ENCODE measurements at places on chromosomes 11 and 22. TPM values are rescaled to one million over a fixed set of nuclear protein-coding genes. Genes with fewer than 3 reads are reported as not detected.

Gene MEI1
- total RNA-seq, result 0.75 TPM

DNA sequence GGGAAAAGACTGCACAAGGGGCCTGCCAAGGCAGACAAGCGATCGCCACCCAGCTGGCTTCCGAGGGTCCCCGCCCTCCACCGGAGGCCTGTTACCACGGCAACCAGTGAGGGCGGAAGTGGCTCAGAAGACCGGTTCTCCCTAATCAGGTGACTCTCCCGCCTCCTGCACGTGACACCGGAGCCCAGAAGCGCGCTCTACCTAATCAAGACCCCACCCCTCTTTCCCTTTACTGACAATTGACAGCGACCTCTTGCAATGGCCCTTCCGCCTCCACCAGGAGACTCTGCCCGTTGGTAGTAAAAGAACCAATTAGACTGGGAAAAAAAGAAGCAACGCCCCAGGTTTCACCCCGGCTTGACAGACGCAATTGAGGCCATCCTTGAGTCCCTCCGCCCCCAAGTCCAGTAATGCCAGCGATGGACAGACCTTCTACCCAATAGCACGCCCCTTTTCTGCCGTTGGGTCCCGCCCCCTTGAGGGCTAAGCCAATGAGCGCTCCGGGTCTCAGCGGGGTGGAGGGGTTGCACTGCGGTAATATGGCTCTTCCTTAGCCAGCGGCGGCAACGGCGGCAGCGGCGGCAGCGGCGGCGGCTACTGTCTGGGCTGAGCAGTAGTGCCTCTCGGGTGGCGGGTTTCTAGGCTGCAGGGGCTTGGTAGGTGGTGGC, at the start of gene UVRAG:
Gene UVRAG, plus strand, starts transcription at position 534 of the 668 bp plus-strand sequence. CDS start 198 bp downstream, outside the sequence.
- no peaks in the 10 kb centered on the region for H3K27me3 ChIP-seq
- peak within 1 kb of the TSS; percentile 83 for H3K27ac ChIP-seq
- peaks cover 77% of the 10 kb centered on the region for H3K4me1 ChIP-seq
- peak; percentile 99 for DNase-seq
- H3K36me3 ChIP-seq, result no peaks in the 10 kb centered on the region
- H3K4me3 ChIP-seq, result peak within 1 kb of the TSS; percentile 91

Gene ALG9
- 24.4 TPM for total RNA-seq

DNA sequence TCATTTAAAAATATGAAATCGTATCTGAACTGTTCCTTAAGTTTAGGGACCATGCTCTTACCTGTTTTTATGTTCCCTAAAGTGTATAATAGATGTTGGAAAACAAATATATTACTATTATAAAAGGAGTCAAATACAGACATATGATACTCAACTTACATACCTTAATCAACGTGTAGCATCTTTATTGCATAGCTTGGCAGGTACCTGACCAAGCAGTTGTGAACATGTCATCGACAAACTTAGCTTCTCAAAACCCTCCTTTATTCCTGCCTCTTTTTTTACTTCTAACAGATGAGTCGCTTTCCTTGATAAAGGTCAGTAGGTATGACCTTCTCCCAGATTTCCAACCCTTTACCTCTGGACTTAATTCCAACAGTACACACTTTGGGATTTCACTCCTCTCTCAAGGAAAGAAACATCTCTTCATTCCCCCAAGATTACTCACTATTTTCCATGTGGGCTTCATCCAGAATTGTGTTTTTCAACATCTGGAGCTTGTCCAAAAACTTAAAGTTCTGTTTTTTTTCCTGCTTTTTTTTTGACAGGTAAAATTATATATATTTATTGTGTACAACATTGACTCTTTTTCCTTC, 11.9 kb downstream of the HIPK3 start:
- H3K4me1 ChIP-seq, result peaks cover 42% of the 10 kb centered on the region
- H3K27me3 ChIP-seq, result no peaks in the 10 kb centered on the region
- no peak overlapping the region for H3K4me3 ChIP-seq
- H3K36me3 ChIP-seq, result no peaks in the 10 kb centered on the region

DNA sequence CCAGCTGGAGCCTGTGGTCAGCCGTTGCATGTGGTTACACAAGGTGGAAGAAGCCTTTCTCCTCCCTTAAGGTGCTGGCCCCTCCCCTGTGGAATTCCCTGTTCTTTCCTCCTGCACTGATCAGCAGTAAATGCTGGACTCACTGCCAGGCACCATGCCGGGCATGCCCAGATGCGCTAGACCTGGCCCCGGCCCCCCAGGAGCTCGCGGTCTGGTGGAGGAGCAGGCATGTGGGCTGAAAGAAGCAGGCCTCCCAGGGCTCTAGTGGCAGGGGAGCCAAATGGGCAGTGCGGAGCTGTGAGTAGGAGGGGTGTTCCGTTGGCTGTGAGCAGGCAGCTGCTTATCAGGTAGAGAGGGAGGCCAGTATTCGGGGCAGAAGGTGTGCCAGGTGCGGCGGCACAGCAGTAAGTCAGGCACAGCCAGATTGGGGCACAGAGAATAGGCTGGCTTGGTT, 10.2 kb downstream of the DGKZ start:
- no peaks in the 10 kb centered on the region for H3K27me3 ChIP-seq
- H3K36me3 ChIP-seq, result no peaks in the 10 kb centered on the region
- peaks cover 18% of the 10 kb centered on the region for H3K4me1 ChIP-seq
- no peak for DNase-seq
- H3K27ac ChIP-seq, result no peak overlapping the region

DNA sequence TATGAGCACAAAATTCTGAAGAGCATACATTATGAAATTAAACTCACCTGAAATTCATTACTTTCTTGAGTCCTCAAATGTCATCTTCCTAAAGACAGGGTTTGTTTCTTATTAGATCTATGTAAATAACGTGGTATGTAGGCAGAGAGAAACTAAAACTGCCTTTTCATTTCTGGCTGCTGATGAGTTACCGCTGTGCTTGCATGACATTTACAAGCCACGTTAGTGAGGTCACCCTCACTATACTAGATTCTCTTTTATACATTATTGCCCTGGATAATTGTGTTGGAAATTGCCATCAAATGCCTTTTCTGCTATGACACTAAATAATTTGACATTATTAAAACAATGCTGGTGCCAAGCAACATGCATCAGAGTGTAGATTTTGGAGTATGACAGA, 748.3 kb upstream of the ANO3 start:
- H3K36me3 ChIP-seq, result no peaks in the 10 kb centered on the region
- H3K4me1 ChIP-seq, result no peaks in the 10 kb centered on the region
- H3K4me3 ChIP-seq, result no peak overlapping the region
- no peak for DNase-seq
- H3K27me3 ChIP-seq, result no peaks in the 10 kb centered on the region

- no peak overlapping the region for H3K4me3 ChIP-seq
- H3K27ac ChIP-seq, result no peak overlapping the region
- H3K27me3 ChIP-seq, result no peaks in the 10 kb centered on the region
- H3K4me1 ChIP-seq, result no peaks in the 10 kb centered on the region
- DNase-seq, result no peak
Observed at GRCh38 chr22:27146866-27147633, 489.7 kb downstream of the MIAT start.

- no peak for DNase-seq
- no peaks in the 10 kb centered on the region for H3K36me3 ChIP-seq
- H3K27ac ChIP-seq, result no peak overlapping the region
- H3K27me3 ChIP-seq, result no peaks in the 10 kb centered on the region
Observed at GRCh38 chr11:84541731-84542340, 1085.3 kb downstream of the DLG2 start.

Data from HepG2 (cell line).